ENCODE measurements at places on chromosomes 1 and 21. TPM values are rescaled to one million over a fixed set of nuclear protein-coding genes. Genes with fewer than 3 reads are reported as not detected.

Gene CRYZ
- total RNA-seq: 30.6 TPM

Gene MCOLN3
- not detected for total RNA-seq

Gene GJA8
- not detected for total RNA-seq

Gene C1orf115
- 11.3 TPM for total RNA-seq

Gene NUAK2
- 2.6 TPM for total RNA-seq

Gene IVL
- not detected for total RNA-seq

Gene KCNH1
- not detected for total RNA-seq

Gene ETNK2
- total RNA-seq: 2.5 TPM

Gene ASTN1
- 0.16 TPM for total RNA-seq

Gene CSMD2
- 0.33 TPM for total RNA-seq

Gene CYP4X1
- total RNA-seq: 2.6 TPM

Gene CD1D
- 0.38 TPM for total RNA-seq

Gene FCGR1A
- total RNA-seq: not detected

Gene HJV
- 25.6 TPM for total RNA-seq
